ENCODE measurements at places on chromosomes 13 and 19.

DNA sequence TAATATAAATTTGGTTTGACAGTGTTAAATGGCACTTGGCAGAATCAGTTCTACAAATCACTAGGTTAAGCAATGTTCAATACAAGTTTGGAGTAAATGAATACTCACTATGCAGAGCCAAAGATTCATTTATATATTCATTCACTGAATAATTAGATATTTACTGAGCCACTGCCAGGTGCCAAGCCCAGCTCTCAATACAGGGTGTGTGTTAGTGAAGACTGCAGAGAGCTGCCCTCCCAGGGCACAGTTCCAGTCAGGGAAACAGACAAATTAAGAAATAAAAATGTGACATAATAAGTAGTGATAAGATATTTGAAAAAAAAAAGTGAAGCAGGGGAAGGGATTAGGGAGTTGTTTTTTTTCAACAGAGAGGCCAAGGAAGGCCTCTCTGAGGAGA lies 411.7 kb downstream of the KCNRG start:
- no peak for DNase-seq

DNA sequence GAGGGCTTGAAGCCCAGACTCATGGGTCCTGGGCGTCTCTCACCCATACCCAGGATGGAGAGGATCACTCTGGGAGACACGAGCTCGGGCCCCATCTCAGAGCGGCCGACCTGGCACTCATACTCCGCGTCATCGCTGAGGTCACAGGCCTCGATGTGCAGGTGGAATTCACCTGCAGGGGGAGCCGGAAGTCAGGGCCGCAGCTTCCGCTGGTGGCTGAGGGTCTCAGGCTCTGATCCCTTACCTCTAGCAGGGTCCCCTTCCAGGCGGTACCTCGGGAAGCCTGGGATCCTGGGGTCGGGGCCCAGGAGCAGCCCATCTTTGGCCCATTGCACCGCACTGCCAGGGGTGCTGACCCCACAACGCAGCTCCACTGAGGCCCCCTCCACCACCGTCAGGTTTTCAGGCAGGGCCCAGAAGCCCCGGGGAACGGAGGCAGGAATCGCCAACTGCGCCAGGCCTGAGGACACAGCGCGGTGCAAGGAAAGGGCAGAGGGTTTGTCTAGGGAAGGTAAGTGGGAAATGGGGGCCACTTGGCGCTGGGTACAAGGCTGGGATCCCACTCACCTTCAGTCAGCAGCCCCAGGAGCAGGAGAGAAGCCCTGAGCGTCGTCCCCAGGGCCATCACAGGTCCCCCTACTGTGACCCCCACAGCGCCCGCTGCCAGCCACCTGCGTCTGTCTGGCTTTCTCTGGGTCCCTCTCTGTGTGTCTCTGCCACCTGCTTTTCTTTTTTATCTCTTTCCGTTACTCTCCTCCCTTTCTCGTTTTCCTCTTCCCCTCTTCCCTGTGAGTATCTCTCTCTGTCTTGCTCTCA lies 883 bp downstream of the NPHS1 start:
- peak; percentile 50 for DNase-seq

- DNase-seq: no peak
These were observed 14.9 kb upstream of the ZNF91 start for GRCh38 chr19:23410155-23410554.

- DNase-seq: no peak
These were observed 18.3 kb downstream of the ZNF77 start for GRCh38 chr19:2926341-2927031.

- DNase-seq: no peak
These were observed 82.2 kb downstream of the EDNRB start for GRCh38 chr13:77836423-77836822.

GRCh38 chr13:66128201-66128600 lies 1101.9 kb downstream of the PCDH9 start:
- DNase-seq: no peak

DNA sequence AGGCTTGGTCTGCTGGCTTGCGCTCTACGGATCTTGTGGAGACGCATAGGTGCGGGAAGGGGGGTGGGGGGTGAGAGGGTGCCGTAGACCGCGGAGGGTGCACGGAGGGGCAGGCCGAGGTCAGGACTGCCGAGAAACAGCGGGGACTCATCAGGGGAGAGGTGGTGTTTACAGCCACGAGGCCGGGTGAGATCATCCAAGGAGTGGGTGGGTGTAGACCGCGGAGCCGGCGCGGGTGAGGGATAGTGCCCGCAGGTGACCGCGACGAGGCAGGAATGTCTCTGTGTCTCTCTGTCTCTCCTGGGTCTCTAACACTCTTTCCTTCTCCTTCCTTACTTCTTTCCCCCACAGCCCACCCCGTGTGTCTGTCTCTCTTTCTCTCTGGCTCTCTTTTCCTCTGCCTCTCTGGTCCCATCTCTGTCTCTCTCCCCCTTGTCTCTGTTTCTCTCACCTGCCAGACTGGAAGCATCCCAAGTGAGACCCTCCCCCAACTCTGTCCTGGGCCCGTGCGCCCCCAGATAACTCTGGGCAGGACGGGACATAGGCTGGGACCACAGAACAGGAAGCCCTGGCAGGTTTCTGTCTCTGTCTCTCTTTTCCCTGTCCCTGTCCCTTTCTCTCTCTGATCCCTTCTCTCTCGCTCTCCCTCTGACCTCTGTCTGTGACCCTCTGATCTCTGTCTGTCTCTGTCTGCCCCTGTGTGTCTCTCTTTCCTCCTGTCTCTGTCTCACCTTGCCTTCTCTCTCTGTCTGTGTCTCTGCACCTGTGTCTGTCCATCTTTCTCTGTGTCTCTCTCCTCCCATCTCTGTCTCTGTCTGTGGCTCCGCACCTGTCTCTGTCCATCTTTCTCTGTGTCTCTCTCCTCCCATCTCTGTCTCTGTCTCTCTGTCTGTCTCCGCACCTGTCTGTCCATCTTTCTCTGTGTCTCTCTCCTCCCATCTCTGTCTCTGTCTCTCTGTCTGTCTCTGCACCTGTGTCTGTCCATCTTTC lies 1.8 kb upstream of the KLK4 start:
- no peak for DNase-seq

- DNase-seq: no peak
These were observed 703 bp downstream of the ZNF506 start for GRCh38 chr19:19820774-19821320.

DNA sequence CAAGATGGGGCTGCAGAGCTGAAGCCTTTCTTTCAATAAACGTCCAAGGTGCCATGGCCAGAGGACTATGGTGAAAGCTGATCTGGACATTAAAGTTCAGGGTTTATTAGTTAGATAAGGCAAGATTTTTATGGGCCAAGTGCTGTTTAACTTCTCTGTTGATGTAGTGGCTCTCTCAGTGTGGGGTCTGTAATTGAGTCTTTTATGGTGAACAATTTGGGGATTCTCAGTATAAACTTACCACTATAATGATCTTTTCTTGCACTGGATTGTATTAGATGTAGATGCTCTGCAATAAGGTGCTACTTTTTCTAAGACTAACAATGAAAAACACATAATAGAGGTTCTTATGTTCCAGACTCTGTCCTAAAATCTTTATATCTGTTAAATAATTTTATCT lies 190.1 kb upstream of the KLF12 start:
- DNase-seq: peak; percentile 74

- DNase-seq: no peak
These were observed 605.5 kb upstream of the SLITRK1 start for GRCh38 chr13:84487752-84488151.

DNA sequence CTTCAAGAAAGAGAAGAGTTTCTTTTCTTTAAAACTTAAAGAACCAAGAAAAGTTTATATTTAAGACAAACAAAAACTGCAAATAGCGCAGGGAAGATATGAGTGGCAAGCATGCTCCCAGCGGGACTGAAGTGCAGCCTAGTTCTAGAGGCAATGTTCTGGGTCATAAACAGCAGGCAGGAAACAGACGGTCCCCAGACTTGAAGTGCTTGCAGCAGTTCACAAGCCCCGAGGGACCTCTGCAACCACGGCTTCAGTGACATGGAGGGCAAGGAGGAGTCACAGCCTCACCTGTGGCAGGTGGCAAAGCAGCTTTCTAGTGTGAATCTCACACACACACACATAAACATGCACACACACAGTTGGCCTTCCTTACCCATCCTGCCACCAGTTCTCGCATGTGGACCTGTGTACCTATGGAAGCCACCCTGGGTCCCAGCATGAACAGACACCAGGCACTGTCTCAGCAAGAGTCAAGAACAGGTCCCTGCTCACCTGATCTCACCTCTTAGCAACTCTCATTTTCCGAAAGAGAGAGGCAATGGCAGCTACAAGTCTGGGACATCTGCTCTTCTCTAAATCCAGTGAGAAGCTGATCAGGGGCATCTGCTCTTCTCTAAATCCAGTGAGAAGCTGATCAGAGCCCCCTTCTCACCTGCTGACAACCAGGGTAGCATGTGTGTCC lies 162.0 kb downstream of the EFNB2 start:
- no peak for DNase-seq

DNA sequence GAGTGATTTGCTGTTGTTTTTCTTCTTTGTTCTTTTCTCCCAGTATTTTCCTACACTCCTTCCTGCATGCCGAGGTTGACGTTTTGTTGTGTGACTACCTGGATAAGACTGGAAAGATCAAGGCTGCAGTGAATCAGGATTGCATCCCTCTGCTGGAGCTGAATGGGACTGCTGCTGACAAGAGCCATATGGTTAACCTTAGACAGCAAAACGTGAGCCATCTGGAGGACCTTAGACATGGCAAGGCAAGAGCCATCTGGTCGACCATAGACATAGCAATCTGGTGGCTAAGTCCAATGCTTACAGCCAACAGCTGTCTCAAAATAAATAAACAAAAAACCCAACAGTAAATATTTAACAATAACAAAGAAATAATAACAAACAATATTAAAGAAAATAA lies 42.6 kb upstream of the ZNF91 start:
- DNase-seq: no peak

GRCh38 chr19:55350620-55351315 lies 3.8 kb downstream of the COX6B2 start:
- no peak for DNase-seq

- no peak for DNase-seq
These were observed 51.7 kb upstream of the ZNF536 start for GRCh38 chr19:30320466-30320865.

DNA sequence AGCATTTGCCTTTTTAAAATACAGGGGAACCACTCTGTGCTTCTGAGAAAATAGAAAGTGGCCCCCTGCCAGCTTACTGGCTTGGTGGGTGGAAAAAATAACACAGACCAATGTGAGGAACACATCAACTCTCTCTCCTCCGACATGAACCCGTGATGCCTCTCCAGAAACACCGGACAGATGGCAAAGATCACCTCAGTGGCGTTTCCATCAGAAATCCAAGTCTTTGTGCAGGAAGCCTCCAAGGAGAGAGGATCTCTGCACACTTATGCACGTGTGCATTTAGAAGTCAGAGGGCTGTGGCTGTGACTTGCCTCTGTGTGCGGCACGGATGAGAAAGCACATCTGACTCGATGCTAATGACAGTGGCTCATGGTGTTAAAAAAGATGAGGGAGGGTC lies 112.3 kb upstream of the KLF12 start:
- no peak for DNase-seq

- DNase-seq: no peak
These were observed 61.3 kb upstream of the POMP start for GRCh38 chr13:28597641-28598040.

- DNase-seq: no peak
These were observed 197.4 kb downstream of the DLEU7 start for GRCh38 chr13:50646070-50646469.

DNA sequence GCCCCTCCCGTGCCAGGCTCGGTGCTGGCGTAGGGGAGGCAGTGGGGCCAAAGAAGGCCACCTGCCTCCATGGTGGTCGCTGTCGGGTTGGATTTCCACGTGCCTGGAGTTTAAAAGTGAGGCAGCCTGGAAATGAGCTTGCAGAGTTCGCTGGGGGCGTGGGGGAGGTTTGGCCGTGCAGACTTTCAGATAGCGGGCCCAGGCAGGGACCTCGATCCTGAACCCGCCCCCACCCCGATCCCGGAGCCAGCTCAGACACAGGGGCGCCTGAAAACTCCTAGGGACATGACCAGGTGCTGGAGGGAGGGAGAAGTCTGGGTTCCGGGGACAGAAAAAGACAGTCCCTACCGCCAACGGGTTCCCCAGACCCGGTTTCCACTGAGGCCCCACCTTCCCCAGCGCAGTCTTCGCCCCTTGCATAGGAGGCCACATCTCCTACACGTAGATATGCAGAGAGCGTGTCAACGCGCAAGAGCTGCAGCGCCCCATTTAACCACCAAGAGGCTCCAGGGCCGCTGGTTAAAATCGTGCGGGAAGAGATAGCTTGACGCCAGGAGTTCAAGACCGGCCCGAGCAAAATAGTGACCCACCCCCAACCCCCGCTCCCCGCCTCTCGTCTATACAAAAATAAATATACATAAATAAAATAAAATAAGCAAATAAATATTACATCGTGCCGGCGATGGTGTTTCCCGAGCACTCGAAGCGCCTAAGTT lies 8.5 kb downstream of the CCDC8 start:
- no peak for DNase-seq

- DNase-seq: peak; percentile 74
These were observed 6.3 kb upstream of the POU4F1 start for GRCh38 chr13:78609464-78610205.

- DNase-seq: no peak
These were observed 149.9 kb downstream of the MYO16 start for GRCh38 chr13:108779308-108779707.

DNA sequence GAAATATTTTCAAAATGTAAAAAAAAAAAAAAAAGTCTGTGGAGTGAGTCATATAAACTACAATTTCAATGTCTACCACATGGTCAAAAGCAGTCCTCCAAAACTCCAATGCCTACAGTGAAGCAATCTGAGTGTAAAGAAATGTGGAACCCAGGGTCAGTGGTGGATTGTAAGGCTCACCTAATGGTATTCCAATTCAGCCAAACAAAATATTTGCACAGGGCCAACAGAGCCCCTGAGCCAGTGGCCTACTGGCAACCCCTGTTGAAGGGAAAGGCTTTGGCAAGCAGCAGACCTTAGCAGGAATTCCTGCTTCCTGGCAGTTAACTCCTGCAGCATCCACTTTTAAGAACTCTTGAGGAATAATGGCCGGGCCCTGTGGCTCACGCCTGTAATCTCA lies 3.4 kb downstream of the DNMT1 start:
- DNase-seq: no peak

- DNase-seq: no peak
These were observed 292.4 kb downstream of the EFNB2 start for GRCh38 chr13:106243011-106243565.

DNA sequence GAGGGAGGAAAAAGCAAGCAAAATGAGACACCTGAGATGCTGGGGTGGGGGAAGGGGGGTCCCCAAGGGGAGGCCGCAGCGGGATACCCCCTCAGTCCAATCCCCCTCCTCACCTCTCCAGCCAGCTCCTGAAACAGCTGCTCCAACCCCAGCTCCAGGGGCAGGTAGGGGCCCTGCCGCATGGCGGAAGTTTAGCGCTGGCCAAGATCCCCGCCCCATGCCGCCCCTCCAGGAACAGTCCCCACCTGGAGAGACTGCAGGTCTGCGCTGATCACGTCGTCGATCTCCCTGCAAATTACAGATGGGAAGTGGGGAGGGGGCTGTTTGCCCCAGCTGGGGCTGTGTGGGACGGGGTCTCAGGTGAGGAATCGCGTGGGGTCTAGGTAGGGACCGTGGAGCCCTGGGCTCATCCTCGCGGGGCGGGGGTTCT lies 9.0 kb downstream of the CAPN12 start:
- DNase-seq: peak; percentile 45
